NCI-H187 treated with DMSO at 0.1 percent for 48 hours (cell line): ENCODE measurements at places on chromosomes 5 and 9.

- DNase-seq = no peak
Observed at GRCh38 chr9:103168254-103168653, 173.1 kb downstream of the CYLC2 start.

GRCh38 chr5:147431586-147431985 is 78.3 kb downstream of the DPYSL3 start:
- no peak for DNase-seq

DNA sequence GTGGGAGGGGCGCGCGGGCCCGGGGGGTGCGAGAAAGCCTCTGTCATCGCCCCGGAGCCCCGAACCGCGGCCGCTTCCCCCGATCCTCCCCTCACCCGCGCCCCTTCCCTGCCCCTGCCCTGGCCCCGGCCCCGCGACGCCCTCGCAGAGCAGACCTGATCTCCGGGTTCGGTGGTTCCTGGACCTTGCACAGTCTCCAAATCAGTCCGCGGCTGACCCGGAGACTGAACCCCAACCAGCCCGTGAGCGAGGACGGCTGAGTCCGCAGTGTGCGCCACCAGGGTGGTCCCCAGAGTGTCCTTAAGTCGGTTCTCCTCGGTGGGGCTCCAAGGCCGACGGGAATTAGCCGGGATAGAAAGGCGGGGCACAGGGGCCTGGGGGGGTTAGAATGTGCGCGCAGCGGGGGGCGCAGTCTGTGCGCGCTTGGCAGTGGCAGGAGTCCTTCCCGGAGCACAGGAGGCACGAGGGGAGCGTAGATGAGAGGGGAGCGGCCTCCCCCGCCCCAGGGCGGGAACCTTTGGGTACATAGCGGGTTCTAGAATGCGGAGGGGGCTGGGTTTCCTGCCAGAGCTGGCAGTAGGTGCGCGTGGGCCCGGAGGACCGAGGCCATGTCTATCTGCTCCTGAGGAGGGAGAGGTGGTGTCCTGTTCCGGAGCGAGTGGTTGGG is 779 bp downstream of the PKN3 start:
- no peak for DNase-seq

DNA sequence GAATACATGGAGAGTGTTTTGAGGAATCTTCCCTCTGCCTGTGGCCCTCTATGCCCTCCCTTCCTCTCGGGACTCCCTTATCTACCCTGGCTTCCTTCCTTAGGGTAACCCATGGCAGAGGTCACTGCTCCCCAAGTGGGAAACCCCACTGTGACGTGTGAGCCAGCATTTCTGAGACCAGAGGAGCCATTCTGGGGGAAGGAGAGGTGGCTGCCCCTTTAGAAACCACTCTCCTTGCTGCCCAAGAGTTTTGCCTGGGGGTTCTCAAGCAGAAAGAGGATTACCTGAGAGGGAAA is 23.1 kb downstream of the CCNJL start:
- no peak for DNase-seq

GRCh38 chr9:5917888-5918287 is 27.2 kb downstream of the MLANA start:
- no peak for DNase-seq

DNA sequence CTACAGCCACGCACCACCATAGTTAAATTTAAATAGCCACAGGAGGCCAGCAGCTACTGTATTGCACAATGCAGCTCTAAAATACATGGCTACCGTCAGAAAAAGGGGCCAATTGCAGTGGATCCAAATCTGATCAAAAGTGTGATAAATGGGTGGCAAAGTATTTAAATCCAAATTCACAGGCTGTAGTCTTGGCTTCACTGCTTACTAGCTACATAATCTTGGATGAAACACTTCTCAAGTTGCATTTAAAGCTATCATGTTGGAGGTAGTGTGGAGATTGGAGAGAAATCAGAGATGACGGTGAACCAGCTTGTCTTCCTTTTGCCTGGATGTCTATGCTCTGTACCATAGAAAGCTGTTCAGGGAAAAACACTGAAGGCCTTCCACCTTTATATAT is 24.0 kb upstream of the SLC44A1 start:
- no peak for DNase-seq

DNA sequence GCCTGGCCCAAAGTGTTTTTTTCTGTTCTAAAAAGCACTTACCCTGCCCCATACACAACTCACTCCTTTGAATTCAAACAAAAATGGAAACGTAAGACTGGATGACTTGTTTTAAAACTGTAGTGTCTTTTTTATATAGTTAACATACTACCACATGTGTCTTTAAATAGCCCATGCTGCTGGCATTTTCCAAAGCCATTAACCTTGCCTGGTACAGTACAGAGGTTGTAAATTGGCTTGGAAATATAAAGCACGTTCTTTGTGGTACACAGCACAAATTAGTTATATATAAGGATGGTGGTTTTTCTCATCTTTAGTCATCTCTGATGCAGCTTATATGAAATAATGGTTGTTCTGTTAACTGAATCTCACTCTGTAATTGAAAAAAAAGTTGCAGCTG is 519.7 kb upstream of the ZNF608 start:
- DNase-seq = no peak

- no peak for DNase-seq
Observed at GRCh38 chr5:171849585-171850323, 64.1 kb downstream of the SMIM23 start.

GRCh38 chr5:159945359-159945758 is 29.1 kb downstream of the ADRA1B start:
- DNase-seq = no peak

DNA sequence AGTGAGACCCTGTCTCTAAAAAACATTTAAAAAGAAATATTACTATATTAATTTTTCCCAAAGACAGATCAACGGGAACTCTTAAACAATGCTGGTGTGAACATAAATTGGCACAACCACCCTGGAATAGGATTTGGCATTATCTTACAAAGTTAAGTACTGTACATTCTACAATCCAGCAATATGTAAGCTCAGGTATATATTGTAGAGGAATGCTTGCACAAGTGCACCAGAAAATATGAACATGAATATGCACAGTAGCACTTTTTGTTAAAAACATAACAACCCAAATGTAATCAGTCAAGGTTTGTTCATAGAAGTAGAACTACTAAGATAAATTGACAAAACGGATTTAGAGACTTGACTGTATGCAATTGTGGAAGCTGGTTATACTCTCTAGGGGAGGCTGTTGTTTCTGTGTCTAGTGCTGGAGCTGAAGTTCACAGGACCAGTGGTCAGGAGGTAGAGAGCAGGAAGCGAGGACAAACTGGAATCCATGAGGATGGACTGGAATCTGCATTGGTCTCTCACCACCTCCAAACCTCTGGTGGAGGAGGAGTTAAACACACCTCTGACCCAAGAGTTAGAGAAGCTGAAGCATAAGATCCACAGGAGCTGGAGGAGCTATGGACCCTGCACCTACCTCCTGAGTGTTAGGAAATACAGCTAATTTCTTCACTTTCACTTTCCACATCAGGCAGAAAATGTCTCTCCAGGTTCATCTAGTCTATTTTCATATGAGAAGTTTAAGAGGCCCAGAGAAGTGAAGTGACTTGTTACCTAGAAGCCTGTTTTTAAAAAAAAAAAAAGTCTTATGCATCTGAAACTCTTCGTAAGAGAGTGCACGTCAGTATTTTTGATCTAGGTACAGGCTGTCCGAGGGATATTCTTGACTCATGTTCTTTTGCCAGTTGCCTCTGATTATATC is 20.3 kb upstream of the RIC1 start:
- DNase-seq = no peak

- no peak for DNase-seq
Observed at GRCh38 chr9:114387680-114388356, at the start of gene AKNA. Gene AKNA, minus strand, starts transcription at chr9:114387982. Its CDS starts 6,649 bp downstream, at chr9:114381333.

DNA sequence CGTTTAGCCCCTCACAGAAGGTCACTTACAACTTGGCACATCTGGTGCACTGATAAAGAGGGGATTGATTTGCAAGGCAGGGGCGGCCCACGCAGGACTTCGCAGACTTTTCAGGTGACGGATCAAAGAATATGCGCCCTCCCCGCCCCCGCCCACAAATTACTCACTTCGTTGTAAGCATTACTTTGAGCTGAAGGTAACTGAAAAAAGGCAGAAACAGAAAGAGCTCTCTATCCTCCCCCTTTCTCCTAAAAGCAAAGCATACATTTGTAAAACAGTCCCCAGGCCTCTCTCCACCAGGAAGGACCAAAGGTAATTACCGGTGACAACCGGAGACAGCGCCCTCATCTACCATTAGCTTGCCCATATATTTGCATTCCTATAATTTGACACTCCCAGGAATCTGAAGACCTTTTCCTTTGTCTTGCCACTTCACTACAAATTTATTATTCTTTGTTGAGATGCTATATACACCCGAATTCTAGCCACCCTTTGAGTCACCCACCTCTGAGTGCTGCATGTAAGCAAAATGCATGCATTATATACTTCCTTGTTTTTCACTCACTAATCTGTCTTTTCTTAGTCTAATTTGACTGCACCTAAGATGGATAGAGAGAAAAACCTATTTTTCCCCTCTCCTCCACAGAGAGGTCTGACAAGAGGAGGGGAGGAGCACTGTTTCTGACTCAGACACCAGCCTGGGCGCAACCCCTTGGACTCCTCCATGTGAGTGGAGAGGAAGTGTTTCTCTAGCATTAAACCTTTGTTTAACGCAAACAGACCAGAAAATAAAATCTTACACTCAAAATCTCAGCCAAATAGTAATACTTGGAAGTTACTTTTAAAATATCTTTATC is 74.7 kb upstream of the SPIN1 start:
- DNase-seq = no peak

DNA sequence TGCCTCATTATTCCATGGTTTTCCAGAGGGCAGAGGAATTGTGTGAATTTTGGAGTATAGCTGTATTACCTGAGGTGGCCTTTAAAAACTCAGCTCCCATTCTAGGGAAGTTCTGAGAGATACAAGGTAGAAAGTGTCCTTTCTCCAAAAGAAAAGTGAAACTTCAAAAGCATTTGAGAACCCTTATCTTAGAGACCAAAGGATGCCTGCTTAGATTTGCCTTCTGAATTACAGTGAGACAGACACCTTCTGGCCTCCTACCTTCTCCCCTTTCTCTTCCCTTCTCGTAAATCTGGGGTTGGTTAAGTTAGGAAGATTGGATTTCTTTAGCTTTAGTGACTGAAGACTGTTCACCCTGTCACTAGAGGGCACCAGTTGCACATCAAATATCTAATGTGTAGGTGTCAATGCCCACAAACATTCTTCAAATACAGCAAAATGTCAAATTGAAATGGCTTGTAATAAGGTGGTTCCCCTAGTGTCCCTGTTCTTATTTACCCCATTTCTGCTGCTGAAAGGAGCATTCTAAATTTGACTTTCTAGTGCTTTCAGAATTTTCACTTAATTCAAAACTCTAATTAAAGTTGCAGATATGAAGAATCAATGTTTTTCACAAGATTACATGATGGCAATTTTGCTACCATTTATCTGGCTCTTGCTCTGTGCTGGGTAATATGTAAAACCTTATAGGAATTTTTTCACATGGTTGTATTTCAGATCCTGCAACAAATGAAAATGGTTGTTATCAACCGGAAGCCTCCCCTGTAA is 46.7 kb downstream of the PRRC1 start:
- DNase-seq = peak; percentile 63

DNA sequence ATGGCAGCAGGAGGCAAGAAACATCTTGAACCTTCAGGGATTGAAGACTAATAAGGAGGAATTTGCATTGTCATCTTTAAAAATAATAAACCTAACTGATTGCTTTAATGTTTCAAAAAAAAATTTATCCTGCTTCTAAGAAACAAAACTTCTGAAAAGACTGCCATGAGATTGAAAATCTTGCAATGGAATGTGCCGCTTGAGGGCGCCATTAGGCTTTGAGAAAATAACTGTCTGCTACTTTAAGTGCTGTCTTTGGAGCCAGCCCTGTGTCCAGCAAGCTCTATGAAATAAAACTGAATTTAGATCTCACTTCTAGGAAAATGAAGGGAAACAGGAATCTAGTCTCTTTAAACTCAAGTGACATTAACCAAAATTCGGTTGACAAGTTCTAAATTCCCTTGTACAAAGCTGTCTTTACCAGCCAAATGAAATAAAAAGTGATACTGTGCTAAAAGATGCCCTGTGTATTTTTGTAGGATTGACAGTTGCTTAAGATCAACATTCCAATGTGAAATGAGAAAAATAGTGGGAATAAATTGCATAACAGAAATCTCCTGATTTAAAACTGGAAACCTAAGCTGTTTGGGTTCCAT is 79.4 kb downstream of the ESM1 start:
- no peak for DNase-seq

DNA sequence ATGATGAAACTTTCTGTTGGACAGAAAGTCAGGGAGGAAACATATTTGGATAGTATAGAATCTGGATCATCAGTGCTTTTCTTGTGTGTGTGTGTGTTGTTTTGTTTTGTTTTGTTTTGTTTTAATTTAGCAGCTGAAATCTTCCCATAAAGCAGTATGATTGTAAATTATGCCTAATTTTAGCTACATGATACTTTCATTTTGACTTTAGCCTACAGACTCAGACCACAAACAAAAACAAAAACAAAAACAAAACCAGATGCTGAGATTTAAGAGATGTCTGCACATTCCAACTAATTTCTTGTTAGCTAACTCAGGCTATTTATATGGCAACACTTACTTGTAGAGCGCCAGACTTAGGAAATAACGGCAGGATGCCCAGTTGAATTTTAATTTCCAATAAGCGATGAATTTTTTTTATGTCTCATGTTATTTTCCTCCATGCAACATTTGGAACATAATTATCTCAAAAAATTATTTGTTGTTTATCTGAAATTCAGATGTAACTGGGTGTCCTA is 119.5 kb upstream of the TRPC7 start:
- DNase-seq = no peak

GRCh38 chr5:134003064-134003816 is 1.5 kb downstream of the VDAC1 start:
- no peak for DNase-seq

DNA sequence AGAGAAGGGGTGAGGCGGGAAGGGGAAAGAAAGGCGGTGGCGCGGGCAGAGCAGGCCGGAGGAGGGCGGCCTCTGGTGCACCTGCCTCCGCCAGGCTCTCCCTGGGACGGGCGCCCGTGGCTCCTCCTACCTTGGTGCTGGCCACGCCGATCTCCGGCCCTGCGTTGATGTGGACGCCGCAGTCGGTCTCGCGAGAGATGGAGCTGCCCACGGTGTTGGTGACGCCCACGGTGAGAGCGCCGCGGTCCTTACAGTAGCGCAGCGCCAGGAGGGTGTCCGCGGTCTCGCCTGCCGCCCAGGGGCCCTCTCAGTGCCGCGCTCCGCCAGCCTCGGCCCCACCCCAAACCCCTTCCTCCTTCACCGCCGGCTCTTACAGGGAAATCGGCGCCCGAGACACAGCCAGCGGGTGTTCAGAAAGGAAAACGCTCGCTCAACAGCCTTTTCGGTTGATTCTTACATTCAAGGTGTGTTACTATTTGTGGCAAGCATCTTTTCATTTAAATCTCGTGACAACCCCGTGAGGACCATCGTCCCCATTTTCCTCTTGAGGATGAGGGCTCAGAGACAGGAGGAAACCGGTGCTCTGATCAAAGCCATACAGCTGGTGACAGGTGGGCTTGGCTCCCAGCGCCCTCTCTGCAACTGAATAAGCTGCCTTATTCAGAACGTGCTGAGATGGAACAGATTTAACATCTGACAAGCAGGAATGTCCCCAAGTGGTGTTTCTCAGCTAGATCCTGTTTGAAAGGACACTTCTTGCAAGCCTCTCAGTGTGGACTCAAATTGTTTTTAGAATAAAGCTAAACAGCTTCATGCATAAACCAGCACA is 22.0 kb upstream of the MAPK9 start:
- DNase-seq = no peak

GRCh38 chr5:7756453-7756852 is 94.5 kb downstream of the CFAP90 start:
- no peak for DNase-seq

GRCh38 chr9:99825172-99826046 is 3.7 kb downstream of the NR4A3 start:
- no peak for DNase-seq

GRCh38 chr5:80707645-80708044 is 52.9 kb upstream of the DHFR start:
- DNase-seq = no peak
